ENCODE measurements at places on chromosomes 13 and 19.

- DNase-seq: no peak
Measured at GRCh38 chr13:31797154-31797775, 57.9 kb downstream of the RXFP2 start.

DNA sequence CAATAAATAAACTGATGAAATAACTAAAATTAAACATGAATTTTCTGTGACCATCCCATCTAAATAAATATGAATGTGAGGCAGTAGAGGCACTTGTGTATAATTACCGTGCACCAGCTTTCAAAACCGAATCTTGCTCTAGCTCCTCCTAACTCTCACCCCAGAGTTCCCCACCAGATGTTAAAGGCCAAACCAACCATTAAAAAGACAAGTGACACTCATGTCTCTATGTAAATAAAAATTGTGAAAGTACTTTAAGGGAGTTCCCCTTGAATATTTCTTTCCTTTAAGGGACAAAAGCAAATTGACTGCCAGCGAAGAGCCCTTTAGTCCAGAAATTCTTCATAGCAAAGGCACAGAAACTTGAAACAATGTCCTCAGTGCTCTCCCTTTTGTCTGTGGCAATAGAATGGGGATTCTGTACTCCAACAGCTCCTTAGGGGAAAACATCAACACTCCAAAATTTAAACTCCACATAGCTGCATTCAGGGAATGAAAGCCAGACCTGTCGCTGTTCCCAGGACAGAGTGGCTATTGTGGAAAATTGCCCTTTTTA is 101.7 kb upstream of the SOX21 start:
- no peak for DNase-seq

DNA sequence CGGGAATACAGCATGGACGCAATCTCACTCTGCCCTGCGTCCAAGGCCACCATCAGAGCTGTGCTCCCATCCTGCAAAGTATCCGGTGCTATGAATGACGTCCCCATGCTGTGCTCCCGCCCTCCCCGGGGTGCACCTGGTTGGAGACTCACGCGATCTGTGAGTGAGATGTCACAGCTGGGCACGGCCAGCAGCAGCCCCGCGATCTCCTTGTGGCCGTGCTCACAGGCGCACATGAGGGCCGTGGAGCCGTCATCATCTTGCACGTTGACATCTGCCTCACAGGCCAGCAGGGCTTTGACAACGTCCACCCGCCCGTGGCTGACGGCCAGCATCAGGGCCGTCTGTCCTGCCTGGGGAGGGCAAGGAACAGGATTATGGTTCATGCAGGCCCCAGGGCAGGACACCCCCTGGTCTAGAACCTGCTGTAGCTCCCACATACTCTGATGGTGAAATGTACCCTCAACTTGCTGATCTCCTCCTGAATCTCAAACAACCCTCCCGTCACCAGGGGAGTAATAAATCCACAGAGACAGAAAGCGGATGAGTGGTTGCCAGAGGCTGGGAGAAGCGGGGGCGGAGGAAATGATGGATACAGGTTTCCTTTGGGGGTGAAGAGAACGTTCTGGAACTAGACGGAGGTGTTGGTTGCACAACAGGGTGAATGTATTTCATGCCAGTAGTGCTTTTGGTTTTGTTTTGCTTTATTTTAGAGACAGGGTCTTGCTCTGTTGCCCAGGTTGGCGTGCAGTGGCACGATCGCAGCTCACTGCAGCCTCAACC is 14.5 kb upstream of the SPC24 start:
- DNase-seq: no peak

DNA sequence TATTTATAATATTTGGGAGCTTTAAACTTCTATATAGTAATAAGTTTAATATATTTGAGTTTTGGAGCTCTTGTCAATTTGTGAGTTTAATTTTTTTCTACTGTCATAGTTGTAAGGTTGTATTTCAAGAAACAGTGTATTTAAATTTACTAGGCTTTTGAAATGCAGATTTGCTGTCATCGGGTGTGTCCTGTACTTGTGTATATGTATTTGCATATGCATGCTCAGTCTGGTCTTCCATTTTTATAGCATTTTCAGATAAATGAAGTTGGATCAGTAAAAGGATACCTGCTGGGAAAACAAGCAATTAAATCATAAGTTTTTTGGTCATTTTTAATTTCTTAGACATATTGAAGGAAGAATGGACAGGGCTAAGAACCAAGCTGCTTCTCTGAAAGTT is 33.1 kb downstream of the SLAIN1 start:
- no peak for DNase-seq

GRCh38 chr13:59534806-59535205 is 628.9 kb downstream of the DIAPH3 start:
- no peak for DNase-seq

GRCh38 chr19:8371011-8371804 is 7.3 kb downstream of the ANGPTL4 start:
- no peak for DNase-seq

GRCh38 chr13:105773241-105773640 is 762.2 kb downstream of the EFNB2 start:
- no peak for DNase-seq

DNA sequence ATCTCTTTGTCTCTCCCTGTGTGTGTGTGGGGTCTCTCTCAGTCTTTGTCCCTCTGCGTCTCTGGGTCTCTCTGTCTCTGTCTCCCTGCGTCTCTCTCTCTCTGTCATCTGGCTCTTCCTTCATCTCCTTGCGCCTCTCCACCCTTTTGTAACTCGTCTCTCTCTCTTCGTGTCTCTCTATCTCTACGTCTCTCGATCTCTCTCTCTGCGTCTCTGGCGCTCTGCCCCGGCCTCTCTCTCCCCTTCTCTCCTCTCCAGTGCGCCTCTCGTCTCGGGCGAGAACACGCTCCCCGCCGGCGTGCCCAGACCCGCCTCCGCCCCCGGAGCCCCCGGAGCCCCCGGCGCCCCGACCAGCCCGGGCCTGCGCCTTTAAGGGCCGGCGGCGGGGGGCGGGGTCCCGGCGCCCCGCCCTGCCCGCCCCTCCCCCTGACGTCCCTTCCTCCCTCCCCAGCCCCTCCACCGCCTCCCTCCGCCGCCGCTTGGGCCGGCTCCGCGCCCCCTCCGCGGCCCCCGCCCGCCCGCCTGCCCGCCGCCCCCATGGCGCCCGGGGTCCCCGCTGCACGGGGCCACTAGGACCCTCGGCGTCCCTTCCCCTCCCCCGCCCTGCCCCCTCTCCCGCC is at the start of gene MARK4:
Gene MARK4 (plus strand): TSS at position 440 of the 620 bp plus-strand sequence. CDS start 318 bp downstream, outside the sequence.
- DNase-seq: peak; percentile 60

DNA sequence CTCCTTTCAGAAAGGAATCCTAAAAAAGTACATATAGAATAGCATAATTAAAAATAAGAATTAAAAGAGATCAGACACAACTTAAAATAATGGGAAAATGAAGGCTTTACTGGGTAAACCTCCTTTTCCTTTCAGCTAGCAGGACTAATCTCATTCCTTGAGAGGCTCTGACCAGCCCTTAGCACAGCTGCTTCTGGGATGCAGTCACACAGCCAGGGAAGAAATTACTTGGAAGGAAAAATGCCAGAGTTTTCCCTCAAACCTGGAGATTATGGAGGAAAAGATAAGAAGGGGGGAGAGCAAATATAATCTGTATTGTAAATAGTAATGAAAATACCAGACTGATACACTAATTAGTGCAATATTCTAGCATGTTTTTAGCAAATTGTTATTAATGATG is 91.8 kb downstream of the LRCH1 start:
- no peak for DNase-seq

All from endothelial cell (in vitro differentiated cells).